ENCODE measurements at places on chromosomes 1 and 21.

- no peak for DNase-seq
Measured at GRCh38 chr1:48757363-48757762, 19.3 kb downstream of the BEND5 start.

GRCh38 chr1:193408782-193409293, 222.4 kb upstream of the B3GALT2 start:
- peak; percentile 77 for DNase-seq

- DNase-seq = peak; percentile 68
Measured at GRCh38 chr21:29187944-29188343, 57.5 kb downstream of the MAP3K7CL start.

DNA sequence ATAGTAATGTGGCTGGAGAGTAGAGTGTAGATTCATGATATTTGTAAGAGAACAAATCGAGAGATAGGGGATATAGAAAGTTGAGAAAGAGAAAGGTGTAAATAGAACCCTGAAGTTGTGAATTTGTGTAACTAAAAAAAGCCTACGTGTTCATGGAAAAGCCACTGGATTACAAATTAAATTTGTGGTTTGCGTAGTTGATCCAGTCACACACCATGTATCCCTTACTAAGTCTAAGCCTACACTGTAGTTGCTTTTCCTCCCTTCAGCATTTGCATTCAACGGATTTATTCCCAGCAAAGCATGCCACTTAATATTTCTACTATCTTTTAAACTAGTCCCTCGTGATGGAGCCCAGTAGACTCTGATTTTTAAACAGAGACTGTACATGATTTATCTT, 24.9 kb downstream of the KMO start:
- DNase-seq = no peak

DNA sequence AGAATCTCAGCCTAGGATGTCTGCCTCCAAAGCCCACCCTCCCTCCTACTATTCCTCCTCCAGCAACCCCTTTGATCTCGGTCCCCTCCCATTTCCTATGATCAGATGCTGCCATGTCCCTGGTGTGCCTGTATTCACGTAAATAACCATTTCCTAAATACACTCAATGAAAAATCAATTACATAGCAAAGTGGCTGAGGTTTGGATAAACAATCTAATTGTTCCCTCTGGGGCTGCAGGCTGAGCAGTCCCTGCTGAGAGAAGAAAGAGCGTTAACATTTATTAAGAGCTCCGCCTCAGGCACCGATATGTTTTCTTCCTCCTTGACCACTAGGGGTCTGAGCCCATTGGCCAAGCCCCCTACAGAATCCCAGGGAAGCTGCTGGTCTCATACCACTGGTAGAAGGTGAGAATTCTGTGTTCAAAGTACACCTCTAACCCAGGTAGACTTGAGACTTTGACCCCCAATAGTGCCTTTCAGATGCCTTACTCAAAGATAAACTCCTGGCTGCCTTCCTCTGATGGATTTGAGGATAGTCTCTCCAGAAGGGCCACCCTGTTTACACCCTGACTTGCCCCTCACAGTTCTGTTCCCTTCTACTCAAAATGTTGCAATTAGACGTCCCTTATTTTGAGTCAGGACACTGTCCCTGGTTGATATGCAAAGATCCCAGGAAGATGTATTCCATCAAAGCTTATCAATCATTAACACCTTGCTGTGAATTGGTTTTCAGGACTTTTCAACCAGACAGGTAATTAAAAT, 33.9 kb upstream of the CAMK1G start:
- no peak for DNase-seq

DNA sequence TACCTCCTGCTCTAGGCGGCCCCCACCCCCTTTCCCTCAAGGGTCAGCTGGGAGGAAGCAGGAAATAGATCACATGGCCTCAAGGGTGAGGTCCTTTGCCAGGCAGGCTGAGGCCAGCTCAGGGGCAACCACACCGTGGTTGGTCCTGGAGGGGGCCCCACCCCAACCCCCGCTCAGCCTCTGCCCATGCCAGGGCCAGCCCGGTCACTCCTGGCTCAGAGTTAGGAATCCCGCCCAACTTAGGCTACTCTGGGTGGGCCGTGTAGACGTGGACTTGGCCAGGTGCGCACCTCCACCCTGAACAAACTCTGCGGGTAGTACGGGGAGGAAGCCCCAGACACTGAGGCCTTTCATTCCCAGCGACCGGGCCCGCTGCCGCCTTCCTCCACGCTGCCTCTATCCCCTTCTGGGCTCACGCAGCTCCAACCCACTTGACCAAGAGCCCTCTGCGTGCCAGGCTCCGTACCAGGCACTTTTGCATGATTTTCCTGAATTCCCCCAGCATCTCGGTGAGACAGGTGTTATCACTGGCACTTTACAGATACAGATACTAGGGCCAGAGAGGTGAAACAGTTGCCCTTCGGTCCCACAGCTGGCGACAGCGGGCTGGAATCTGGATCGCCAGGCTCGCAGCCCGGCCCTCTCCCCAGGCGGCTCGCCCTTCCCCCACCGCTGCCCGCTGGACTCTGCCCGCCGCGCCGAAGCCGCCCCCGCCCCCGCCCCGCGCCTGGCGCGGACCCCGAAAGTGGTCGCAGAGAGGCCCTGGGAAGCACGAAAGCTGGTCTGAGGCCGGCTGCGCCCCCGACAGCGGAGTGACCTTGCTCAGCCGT, 769 bp downstream of the GALE start:
- DNase-seq = peak; percentile 88

DNA sequence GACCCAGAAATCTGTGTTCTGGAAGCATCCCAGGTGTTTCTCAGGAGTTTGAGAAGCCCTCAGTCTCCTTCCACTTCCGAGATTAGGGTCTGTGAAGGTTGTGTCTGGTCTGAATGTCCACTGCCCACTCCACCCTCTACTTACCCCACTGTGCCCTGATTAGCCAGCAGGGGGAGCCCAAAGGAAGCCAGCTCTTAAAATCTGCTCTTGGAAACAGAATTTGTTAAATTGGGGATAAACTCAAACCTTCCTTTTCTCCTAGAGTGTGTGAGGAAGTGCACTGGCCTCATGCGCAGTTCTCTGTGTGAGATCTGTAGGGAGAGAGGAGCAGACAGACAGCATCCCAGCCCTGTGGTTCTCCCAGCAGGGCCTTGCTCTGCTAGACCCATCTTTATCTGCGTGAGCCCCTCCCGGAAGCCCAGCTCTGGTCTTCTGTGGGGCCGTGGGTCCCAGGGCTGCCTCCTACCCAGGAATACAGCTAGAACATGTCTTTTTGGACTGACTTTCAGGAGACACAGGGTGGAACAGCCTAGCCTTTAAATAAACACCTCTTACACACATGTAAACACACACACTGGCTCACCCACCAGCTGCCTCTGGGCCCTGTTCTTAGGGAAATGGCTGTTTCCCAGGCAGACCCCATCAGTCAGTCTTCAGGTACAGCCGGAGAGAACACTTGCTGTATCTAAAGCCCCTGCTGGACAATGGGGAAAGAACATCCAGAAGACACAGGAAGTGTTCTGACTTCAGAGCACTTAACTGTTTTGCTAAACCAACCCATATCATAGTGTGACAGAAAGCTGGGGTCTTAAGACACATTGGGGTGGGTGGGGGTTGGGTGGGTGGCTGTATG, 52.2 kb downstream of the SMYD2 start:
- DNase-seq = peak; percentile 58

DNA sequence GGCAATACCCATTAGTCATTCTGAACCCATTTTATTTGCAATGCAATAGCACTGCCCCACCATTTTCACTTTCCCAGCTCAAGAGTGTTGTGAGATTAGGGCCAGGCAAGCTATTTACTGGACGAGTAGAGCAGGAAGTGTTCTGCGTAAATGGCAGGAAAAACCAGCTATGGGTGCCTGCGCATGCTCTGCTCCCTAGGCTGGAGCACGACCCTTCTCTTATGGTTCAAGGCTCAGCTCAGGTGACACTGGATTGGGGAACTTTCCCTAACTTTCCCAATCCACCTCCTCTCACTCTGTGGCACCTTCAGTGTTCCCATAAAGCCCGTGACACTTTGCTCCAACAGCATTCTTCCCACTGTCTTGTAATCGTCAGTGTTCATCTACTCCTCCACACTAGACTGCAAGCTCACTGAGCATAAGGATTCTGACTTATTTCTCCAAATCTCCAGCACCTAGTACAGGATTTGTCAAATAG, 3.6 kb upstream of the MAN1A2 start:
- DNase-seq = no peak

DNA sequence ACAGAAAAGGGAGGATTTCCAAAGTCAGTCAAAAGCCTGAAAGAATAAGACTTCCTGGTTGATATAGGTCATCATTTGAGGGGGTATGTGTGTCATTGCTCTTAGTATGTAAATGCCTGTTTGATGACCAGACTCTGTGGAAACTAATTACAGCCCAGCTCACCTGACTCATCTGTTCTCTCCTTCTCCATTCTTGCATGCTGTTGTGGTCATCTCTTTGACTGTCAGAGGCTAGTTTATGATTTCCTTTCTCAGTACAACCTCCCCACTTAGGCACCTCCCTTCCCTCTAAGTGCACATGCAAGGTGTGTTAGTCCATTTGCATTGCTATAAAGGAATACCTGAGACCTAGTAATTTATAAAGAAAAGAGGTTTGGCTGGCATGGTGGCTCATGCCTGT, 2.4 kb upstream of the C1orf116 start:
- peak; percentile 57 for DNase-seq

DNA sequence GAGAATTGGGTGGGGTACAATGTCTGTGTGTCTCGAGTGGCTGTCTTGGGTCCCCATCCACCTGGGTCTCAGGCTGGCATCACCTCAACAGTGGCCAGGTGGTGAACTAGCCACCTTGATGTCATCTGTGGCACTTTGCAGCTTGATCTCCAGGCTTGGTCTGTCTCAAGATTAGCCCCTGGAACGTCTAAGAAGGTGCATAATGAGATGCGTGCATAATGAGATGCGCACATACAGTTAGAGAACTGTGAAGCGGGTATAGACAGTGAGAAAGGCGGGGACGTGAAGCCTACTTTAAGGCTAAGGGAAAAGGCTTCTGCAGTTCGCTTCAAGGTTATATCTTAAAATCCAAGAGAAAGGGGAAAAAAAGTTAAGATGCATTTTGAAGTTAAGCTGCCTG, 98.7 kb downstream of the WDR4 start:
- no peak for DNase-seq

- DNase-seq = no peak
Measured at GRCh38 chr1:218390618-218391017, 45.5 kb downstream of the TGFB2 start.

DNA sequence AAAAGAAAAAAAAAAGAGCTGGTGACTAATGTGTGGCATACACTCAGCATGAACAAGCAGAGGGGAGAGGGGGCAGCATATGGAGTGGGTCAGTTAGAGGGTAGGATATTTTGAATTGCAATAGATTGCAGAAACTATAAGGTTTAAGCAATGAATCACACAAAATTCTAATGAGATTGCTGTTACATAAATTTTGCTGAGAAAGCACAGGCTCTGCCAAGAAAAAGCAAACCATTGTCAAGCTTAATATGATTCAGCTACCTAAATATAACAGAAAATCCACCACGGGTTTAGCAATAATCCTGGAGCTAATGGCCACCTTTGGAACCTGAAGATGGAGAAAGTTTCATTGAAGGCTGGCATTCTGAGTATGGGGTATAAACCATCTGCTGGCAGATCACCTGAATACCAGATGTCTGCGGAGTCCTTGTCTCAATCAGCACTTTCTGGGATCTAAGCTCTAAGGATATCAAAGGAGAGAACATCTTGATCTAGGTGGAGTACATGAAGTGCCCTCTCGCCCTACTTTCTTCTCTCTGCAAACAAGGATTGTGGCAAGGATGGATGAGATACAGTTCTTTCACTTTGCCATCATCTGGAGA, 30.3 kb upstream of the ANGPTL7 start:
- no peak for DNase-seq

DNA sequence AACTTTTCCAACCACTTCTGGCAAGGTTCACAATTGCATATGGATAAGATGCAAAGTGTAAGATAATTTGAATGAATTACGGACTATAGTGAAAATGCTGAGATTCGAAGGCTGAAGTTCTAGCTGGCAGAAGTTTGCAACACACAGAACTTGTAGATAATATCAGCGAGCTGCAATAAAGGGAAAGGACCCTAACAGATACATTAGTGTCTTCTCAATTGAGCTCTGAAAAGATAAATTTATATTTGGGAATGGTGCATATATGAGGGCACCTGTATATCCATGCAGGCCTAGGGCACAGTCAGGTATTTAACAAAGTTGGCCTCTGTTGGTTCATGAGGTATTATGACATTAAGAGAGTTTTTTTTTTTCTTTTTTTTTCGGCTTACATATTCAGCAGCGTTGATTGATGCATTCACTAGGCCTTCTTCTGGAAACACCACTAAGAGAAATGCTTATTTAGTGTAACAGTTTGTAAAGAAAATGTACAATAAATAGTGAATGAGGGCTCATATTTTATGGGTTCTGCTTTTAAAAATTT, 2.2 kb downstream of the NFIA start:
- DNase-seq = no peak

- DNase-seq = no peak
Measured at GRCh38 chr1:116852367-116852766, 57.3 kb upstream of the PTGFRN start.

- no peak for DNase-seq
Measured at GRCh38 chr1:30514137-30514654, 209.2 kb downstream of the MATN1 start.

- no peak for DNase-seq
Measured at GRCh38 chr21:22955559-22955958, 1957.3 kb downstream of the NCAM2 start.

DNA sequence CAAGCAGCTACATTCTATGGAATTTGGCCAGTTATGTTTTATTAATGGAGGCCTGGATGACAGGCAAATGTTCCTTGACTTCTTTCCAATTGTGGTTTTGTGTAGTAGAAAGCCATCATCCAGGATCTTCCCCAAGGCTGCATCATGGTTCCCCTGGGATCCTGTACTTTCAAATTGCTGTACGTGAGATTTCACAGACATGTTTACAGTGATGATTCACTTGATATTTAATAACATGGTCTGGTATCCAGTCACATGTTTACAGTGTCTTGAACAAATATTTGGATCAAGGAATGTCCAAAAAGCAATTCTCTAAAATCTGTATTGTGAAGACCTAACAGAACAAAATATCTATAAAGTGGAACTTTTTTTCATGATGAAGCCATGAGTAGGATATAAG, 68.3 kb upstream of the ST6GALNAC3 start:
- no peak for DNase-seq

All from ACHN (cell line).